ENCODE measurements at places on chromosomes 3 and 15. TPM values are rescaled to one million over a fixed set of nuclear protein-coding genes. Genes with fewer than 3 reads are reported as not detected.

- no peak overlapping the region for H3K27ac ChIP-seq
- peaks cover 14% of the 10 kb centered on the region for H3K27me3 ChIP-seq
- H3K4me3 ChIP-seq = no peak overlapping the region
Observed at GRCh38 chr15:73822998-73823397, 50.4 kb upstream of the TBC1D21 start.

DNA sequence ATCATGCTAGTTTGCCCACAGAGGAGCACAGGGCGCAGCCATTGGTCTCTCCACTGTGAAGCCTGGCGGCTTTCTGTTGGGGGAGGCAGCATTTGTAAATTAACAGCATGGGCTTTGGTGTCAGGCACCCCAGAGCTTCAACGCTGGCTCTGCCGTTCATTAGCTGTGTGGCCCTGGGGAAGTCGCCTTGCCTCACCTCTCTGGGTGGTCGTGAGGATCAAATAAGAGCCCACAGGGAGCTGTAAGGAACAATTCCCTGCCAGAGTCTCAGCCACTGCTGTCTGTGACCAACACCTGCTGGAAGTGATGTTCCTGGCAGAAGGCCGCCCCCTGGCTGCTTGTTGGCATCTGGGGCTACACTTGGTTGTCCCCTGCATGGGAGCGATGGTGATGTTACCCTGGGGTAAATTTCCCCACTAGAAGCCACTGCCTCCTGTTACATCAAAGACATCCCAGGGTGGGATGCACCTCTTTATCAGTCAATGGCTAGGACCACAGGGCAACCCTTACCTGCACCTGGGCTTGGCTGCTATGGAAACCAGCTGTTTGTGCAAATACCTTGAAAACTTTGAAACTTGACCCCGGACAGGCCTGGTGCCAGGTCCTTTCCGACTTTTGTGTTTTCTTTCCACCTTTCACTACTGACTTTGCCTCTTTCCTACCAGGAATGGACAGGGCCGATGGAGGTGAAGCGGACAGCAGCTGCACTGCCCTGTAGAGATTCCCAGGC is 36.9 kb downstream of the DNASE1L3 start:
- DNase-seq = peak; percentile 87
- H3K36me3 ChIP-seq = peaks cover 27% of the 10 kb centered on the region
- peak overlapping the region; percentile 13 for H3K4me3 ChIP-seq
- no peaks in the 10 kb centered on the region for H3K27me3 ChIP-seq

DNA sequence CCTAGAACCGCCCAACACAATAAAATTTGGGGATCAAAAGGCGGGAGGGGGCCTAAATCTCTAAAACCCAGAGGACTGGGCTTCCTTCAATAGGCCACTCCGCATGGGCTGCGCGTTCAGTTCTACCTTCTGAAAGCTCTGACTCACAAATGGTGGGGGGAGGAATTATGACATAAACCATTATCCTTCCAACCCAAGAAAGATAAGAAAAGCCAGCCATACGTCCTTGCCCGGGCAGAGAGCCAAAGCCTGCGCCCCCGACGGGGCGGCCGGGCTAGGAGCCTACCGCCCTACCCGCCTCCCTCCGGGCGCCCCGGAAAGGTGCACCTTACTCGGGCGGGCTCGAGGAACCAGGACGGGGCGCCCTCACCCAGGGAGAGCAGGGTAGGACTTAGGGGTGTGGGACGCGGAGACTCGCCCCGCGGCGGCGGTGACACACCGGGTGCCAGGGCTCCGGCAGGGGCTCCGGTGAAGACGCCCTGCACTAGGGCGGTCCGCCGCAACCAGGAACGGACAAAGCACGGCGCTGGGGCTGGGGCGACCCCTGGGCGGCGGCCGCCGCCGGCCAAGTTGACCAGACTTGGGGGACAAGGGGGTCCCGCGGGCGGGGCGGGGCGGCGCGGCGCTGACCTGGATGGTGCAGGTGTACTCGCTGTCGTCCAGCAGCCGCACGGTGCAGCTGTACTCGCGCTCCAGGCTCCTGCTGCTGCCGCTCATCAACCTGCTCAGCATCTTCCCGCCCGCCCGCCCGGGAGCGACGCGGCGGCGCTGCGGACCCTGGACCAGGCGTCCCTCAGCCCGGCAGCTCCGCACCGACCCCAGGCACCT is 534 bp downstream of the FRMD5 start:
- no peak for DNase-seq
- H3K27me3 ChIP-seq = no peaks in the 10 kb centered on the region
- no peak overlapping the region for H3K4me3 ChIP-seq
- H3K4me1 ChIP-seq = peaks cover 31% of the 10 kb centered on the region
- H3K36me3 ChIP-seq = no peaks in the 10 kb centered on the region

- H3K4me3 ChIP-seq = peak overlapping the region; percentile 60
- peaks cover 27% of the 10 kb centered on the region for H3K4me1 ChIP-seq
- H3K27ac ChIP-seq = no peak overlapping the region
- H3K27me3 ChIP-seq = no peaks in the 10 kb centered on the region
- H3K36me3 ChIP-seq = no peaks in the 10 kb centered on the region
Observed at GRCh38 chr3:133441867-133442270, 42.0 kb downstream of the BFSP2 start.

DNA sequence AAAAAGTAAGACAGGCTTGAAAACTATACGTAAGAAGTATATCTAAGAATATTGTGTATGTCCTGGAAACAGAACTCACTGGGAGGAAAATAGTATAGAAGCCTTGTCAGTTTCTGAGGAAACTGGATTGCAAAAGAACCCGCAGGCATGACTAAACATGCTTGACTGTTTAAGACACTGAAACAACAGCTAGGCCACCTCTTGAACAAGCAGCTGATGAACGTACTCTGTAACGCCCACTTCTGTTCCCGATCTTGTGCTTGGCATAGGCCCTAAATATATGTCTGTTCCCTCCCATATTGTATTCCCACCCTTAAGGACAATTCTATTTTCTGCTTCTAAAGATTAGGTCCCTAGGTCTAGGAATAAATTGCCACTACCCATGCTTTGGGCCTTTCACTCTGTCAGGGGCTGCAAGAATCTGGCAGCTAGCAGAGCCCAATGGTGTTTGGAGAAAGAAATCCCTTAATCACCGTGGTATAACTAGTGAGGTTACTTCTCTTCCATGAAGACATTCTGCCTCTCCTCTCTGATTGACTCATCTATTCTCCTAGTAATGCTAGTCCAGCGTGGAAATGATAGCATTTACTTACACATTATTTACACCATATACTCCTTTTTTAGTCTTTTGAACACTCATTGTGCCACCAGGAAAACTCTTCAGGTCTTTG is 46.2 kb downstream of the CD200 start:
- H3K36me3 ChIP-seq = no peaks in the 10 kb centered on the region
- no peak for DNase-seq
- H3K4me1 ChIP-seq = no peaks in the 10 kb centered on the region
- H3K4me3 ChIP-seq = no peak overlapping the region
- H3K27me3 ChIP-seq = no peaks in the 10 kb centered on the region

Gene FANCD2
- 51.9 TPM for total RNA-seq

GRCh38 chr15:39192351-39192750 is 388.5 kb upstream of the THBS1 start:
- no peaks in the 10 kb centered on the region for H3K27me3 ChIP-seq
- H3K4me3 ChIP-seq = no peak overlapping the region
- no peaks in the 10 kb centered on the region for H3K36me3 ChIP-seq
- H3K27ac ChIP-seq = no peak overlapping the region
- peaks cover 26% of the 10 kb centered on the region for H3K4me1 ChIP-seq

Gene ASB7
- total RNA-seq = 15.2 TPM

Gene EOMES
- total RNA-seq = 0.28 TPM

Gene TUSC7
- not detected for total RNA-seq

DNA sequence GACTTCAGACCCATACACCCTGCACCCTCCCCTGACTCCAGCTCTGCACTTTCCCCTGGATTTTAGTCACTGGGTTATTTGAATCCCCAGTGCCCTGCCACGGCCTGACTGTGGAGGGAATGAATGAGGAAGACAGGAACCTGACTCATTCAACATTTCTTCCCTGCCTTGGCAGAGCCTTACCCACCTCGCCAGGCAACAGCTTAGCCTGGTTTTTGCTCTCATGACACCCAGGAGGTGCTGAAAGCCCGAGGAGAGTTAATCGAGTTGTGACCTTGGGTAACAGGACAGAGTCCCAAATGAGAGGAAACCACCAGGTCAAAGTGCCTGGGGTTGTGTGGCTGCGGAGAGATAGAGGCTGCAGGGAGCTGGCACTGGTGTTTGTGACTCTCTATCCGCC is 128.3 kb downstream of the SMAD6 start:
- no peak overlapping the region for H3K27ac ChIP-seq
- no peak for DNase-seq
- no peak overlapping the region for H3K4me3 ChIP-seq
- H3K27me3 ChIP-seq = peaks cover 18% of the 10 kb centered on the region

- no peak overlapping the region for H3K27ac ChIP-seq
- peaks cover 75% of the 10 kb centered on the region for H3K4me1 ChIP-seq
- H3K4me3 ChIP-seq = no peak overlapping the region
- no peak for DNase-seq
Observed at GRCh38 chr3:195201295-195201694, 69.7 kb downstream of the XXYLT1 start.

Gene GJD2
- total RNA-seq = not detected

Gene CNTN3
- not detected for total RNA-seq

DNA sequence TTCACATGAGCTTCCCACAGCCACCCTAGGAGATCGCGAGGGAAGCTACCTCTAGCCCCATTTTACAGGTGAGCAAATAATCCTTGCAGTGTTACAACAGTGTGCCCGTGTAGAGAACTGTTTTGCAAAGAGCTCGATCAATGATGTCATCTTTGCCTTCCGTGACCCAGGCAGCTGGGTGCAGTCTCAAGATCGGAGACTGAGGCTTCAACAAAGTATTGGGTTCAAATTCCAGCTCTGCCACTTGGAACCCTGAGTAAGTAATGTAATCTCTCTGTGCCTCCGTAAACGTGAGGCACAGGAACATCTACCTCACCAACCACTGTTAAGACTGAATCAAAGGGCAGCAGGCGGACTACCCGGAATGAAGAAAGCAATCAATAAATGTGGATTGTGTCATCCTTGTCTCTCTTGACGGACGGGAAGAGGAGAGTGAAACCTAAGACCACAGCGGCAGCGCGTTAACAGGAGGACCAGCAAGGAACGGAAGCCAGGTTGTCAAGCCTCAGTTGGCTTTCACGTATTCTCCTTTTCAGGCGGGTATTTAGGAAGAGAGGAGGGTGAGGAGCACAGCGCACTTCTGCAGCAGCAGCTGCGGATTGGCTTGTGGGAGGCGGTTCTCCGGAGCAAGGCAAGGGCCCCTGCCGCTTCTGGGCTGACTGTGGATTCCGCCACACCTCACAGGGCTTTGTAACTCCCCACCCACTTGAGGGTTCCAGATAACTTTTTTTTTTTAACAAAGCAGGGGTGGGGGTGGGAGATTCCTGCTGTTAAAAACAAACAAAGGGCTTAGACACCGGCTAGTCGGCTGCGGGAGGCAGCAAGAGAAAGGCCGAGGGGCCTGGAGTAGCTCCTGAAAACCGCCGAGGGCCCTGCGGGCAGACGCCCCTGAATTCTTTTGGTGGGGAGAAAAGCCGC is 1.5 kb upstream of the SMAD3 start:
- H3K27me3 ChIP-seq = no peaks in the 10 kb centered on the region
- DNase-seq = peak; percentile 90
- no peaks in the 10 kb centered on the region for H3K36me3 ChIP-seq
- peaks cover 64% of the 10 kb centered on the region for H3K4me1 ChIP-seq
- H3K4me3 ChIP-seq = peak overlapping the region; percentile 98

Gene FGD5
- not detected for total RNA-seq

DNA sequence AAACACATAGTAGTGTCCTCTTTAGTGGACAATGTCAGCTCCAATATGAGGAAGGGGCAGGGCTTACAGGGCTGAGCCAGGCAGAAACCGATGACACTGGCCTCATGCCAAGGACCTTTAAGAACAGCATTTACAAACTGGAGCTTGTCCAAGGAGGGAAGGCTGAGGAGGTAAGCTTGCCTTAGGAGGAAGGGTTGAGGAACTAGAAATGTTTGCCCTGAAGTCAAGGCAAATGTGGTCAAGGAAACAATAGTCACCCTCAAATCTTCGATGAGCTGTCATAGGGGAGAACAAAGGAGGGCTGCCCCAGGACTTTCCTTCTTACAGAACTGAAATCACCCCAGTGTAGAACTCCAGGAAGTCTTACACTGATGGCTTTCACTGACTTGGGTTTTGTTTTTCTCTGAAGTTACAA is 136.4 kb downstream of the LIPC start:
- no peaks in the 10 kb centered on the region for H3K36me3 ChIP-seq
- no peak overlapping the region for H3K4me3 ChIP-seq
- H3K27me3 ChIP-seq = no peaks in the 10 kb centered on the region

Gene PSTPIP1
- 9.2 TPM for total RNA-seq

DNA sequence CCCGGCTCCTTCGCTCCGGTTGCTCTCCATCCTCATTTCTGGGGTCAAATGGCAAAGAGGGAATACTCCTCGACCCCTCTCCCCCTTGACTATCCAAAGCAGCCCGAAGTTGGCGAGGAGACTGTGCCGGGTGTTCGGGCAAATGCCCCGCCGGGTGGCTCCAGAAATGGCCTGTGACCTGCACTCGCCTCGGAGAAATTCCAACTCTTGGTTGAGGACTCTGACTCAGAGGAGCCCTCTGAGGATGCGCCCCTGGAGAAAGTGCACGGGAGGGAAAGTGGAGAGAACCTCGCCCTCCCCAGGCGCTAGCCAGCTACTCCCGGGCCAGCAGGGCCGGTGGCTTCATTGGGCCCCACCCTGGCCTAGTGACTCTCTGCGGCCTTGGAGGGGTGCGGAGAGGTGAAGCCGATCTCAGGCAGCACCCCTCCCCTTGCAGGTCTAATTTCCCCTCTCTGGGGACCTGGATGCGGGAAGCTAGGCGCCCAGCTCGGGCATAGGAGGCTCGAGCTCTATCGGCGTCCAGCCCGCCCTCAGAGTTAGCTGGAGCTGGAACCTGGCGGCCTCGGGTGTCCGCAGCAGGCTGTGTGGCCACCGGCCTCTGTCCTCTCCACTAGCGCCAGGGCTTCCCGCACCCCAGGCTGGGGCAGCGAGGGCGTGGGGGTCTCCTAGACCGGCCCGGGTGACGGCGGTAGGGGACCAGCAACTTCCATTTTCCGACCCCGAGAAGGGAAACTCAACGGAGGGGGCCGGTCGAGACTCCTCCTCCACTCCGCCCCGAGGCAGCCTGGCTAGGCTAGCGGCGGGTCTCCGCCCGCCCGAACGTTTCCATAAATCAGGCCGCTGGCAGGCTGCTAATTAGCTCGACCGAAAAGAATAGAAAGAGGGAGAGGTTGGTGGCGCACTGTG is 29.4 kb downstream of the NR2F2 start:
- H3K36me3 ChIP-seq = no peaks in the 10 kb centered on the region
- no peak overlapping the region for H3K4me3 ChIP-seq
- H3K4me1 ChIP-seq = peaks cover 23% of the 10 kb centered on the region
- H3K27me3 ChIP-seq = no peaks in the 10 kb centered on the region
- no peak for DNase-seq

DNA sequence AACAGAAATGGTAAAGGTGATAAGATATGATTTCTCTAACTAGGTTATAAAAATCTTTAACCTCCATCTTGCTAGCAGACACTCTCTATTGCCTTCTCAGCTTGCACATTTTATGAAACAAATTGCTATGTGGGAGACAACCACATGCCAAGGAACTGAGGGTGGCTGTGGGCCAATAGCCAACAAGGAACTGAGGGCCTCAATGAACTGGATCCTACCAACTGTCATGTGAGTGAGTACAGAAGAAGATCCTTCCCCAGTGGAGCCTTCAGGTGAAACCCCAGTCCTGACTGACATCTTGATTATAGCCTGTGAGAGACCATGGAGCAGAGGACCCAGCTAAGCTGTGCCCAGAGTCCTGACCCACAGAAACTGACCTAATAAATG is 129.2 kb upstream of the LRIG1 start:
- H3K4me3 ChIP-seq = no peak overlapping the region
- no peak for DNase-seq
- no peak overlapping the region for H3K27ac ChIP-seq
- H3K27me3 ChIP-seq = no peaks in the 10 kb centered on the region

- H3K27ac ChIP-seq = no peak overlapping the region
- no peaks in the 10 kb centered on the region for H3K27me3 ChIP-seq
- H3K4me1 ChIP-seq = no peaks in the 10 kb centered on the region
- DNase-seq = no peak
- H3K4me3 ChIP-seq = no peak overlapping the region
- H3K36me3 ChIP-seq = no peaks in the 10 kb centered on the region
Observed at GRCh38 chr3:179933080-179933479, 103.7 kb downstream of the PEX5L start.

All from HepG2 (cell line).